ENCODE measurements at places on chromosomes 4 and X.
A peak's percentile ranks its signal among the peaks of the same experiment; 100 is the strongest.

GRCh38 chr4:14269824-14270223 is 642.3 kb upstream of the BOD1L1 start:
- DNase-seq: no peak

DNA sequence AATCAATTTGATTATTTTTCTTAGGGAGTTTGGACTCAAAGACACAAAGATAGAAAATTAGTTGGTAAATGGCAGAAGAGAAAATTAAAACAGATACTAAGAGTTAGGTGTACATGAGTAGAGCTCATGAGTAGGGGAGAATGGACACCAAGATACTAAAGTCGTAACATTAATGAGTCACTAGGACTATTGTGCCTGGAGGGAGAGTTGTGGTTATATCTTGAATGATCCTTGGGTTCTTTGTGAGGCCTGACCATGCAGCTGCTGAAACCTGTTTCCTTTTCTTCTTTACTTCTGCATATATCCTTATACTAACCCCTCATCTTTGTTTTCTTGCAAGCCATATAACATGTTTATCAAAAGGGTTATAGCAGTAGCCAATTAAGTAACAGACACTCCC is 532.8 kb downstream of the RPA4 start:
- DNase-seq: no peak

DNA sequence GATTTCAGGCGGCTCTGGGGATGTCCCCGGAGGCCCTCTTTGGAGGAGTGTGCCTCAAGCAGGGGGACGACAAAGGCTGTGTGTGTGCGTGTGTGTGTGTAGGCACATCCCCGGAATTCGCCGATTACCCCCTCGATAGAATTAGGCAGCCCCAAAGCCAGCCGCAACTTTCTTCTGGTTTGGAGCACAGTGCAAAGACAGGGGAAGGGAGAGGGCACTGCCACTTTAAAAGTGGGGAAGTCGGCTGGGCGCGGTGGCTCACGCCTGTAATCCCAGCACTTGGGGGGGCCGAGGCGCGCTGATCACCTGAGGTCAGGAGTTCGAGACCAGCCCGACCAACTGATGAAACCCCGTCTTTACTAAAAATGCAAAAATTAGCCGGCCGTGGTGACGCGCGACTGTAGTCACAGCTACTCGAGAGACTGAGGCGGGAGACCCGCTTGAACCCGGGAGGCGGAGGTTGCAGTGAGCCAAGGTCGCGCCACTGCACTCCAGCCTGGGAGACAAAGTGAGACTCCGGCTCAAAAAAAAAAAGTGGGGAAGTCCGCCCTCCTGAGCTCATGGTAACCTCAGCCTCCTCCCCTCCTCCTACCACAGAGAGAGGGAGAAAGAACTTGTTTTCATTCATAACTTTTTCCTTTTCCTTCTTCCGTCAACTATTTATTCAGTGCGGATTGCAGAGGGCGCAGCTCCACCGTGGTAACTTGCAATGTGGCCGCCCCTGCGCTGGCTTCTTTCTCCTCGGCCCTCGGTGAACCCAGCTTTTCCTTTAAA is 2.4 kb downstream of the SPRY1 start:
- DNase-seq: peak; percentile 77

DNA sequence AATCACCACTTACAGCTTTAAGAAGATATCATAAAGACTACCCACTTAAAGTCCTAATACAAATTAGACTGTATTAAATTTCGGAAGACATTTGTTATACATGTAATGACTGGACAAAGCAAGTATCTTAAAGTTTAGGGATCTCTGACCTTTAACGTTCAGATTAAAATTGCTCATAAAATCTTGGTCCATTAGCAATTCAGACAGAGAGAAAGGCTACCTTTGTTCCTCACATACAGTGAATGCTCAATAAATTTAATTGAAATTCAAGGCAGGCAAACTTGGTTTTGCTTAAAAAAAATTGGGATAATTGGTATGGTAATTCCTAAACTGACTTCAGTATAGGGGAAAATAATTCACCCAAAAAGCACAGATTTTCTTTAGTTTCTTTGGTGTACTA is 285.9 kb upstream of the EMCN start:
- DNase-seq: no peak

GRCh38 chr4:185945252-185945651 is 123.7 kb upstream of the TLR3 start:
- DNase-seq: no peak

DNA sequence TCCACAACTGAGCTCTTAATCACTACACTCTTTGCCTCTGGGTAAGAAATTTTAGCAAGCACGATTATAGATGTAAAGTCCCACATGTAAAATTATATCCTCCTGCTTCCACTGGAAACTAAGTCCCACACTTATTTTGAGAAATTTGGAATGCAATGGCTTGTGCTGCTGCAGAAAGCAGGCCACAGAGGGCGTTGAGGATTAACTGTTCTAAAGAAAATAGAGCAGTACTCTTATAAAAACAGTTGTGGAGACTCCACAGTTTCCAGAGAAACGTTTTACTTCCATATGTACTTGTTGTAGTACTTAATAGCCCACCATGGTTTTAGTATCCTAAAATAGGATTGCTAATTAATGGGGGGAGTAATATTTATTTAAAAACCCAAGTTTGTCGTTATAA is 1.7 kb upstream of the CENPC start:
- no peak for DNase-seq

GRCh38 chr4:30717208-30718020 is 2.8 kb upstream of the PCDH7 start:
- peak; percentile 35 for DNase-seq

All from activated T-cell treated with anti-CD3 and anti-CD28 coated beads, Interleukin-2, amount 50 U/mL, for 24 hours (primary cell).